Activated T-cell treated with anti-CD3 and anti-CD28 coated beads, Interleukin-2, amount 50 U/mL, for 1 hour (primary cell): ENCODE measurements at places on chromosomes 16 and 17.

GRCh38 chr17:34377078-34377823 lies 14.2 kb upstream of the CCL1 start:
- no peak for DNase-seq

GRCh38 chr17:5892921-5893675 lies 177.1 kb upstream of the WSCD1 start:
- no peak for DNase-seq

- no peak for DNase-seq
These were observed 1.6 kb upstream of the HBQ1 start for GRCh38 chr16:178668-179015.

DNA sequence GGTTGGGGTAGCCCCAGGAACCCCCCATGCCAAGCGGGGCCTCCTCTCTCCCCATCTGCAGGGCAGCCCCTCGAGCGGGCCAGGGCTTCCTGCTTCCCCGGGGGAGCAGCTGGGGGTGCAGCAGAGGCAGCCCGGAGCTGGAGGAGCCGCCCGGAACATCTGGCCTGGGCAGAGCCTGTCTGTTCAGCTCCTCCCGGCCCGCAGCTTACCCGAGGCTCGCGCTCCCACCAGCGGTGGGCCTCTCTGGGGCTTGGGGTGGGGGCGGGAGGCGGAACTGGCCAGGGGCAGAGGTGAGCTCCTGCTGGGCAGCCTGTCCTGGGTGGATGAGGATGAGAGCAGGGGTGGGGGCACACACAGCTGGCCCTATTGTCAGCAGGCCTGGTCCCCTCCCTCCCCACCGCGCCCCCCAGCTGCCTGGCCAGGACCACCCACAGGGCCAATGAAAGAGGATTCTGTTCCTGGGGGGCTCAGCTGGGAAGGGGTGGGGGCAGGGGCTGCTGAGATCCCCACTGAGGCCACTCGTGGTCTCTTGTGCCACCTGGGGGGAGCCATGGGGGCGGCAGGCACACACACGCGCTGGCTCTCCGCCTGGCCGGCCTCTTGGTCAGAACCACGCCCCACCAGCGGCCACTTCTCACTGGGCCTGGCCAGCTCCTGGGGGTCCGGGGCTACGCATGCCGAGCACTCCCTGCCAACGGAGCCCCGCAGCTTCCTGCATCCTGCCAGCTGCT lies 34.7 kb downstream of the BAHCC1 start:
- DNase-seq = no peak

- DNase-seq = no peak
These were observed 16.8 kb downstream of the NQO1 start for GRCh38 chr16:69709456-69710084.

GRCh38 chr16:89121691-89122321 lies 28.2 kb downstream of the ACSF3 start:
- DNase-seq = no peak

- DNase-seq = no peak
These were observed 5.1 kb downstream of the KRT13 start for GRCh38 chr17:41500131-41500911.

DNA sequence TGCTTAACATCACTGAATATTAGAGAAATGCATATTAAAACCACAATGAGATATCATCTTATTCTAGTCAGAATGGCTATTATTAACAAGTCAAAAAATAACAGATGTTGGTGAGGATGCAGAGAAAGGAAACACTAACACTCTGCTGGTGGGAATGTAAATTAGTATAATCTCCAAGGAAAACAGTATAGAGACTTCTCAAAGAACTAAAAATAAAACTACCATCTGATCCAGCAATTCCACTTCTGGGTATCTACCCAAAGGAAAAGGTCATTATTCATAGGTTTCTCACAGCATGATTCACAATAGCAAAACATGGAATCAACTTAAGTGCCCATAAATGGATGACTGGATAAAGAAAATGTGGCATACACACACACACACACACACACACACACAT lies 166.4 kb downstream of the CEP112 start:
- DNase-seq = no peak

DNA sequence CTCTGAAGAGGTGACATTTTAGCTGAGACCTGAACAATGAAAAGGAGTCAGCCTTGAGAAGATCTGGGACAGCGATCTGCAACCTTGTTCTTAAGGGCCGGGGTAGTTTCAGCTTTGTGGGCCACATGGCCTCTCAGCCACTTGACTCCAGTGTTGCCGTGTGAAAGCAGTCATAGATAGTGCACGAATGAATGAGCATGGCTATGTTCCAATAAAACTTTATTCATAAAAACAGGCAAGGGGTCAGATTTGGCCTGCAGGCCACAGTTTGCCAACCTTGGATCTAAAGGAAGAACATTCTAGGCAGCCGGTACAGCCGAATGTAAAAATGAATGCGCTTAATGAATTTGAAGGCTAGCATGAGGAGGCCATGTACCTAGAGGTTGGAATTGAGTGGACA lies 83.5 kb downstream of the ABCC6 start:
- DNase-seq = no peak

- DNase-seq = no peak
These were observed 14.3 kb downstream of the SNX29 start for GRCh38 chr16:11990702-11991390.

- no peak for DNase-seq
These were observed 116.4 kb upstream of the RCVRN start for GRCh38 chr17:10021272-10021984.

DNA sequence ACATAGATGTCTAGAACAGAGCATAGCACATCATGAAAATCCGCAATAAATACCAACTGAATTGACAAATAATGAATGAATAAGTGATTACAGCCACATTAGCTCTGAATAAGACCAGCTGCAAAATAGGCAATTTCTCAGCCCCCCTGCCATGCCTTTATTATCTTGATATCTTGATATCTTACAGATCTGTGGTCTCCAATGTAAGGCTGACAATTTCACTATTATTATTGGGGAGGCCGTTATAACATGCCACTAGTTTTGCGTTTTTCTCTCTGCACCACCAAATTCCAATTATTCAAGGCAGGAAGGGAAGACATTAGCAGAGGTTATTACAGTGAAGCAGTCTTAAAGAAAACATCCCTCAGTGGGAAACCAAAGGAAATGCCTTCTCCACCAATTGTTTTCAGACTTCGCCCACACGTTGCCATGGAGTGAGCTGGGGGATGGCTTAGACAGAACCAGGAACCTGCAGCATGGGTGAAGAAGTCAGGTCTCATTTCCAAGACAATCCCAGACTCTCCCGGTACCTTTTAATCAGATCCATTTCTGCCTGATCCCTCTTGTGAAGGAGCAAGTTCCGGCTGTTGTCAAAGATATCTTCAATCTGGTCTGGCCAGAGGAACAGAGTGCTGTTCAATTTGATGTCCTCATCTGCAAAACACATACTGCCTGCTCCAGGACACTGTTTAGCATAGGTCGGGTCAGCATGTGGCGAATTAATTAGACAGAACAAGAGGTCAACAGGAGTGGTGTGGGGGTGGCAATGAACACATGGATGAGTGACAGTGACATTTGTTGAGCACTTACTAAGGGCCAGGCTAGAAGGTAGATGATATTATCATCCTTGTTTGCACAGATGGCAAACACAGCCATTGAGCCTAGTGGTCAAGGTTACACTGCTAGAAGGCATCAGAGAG lies 46.4 kb downstream of the DNAH3 start:
- DNase-seq = no peak

DNA sequence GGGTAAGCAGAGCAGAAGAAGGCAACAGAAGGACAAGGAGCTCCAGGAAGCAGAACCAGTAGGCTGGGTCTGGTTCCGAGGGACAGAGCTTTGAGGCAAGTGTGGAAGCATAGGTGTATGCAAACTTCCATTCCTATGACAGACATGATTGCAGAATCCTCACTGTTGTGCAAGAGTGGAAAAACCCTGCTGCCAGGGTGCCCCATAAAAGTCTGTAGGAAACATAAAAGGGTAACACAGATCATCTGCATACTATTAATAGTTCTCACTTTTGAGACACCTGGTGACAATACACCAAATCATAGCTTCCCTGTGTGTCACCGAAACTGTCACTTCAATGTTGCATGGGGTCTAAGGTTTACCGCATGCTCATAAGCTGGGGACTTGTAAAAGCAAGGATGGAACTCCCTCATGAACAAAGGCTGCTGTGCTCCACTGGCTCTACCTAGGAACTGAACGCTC lies 39.7 kb downstream of the ARHGAP17 start:
- no peak for DNase-seq

- DNase-seq = no peak
These were observed 126.9 kb downstream of the KIF2B start for GRCh38 chr17:53949473-53950090.

- DNase-seq = no peak
These were observed 68.8 kb downstream of the ABR start for GRCh38 chr17:1110862-1111598.

GRCh38 chr16:13186813-13187212 lies 285.4 kb downstream of the SHISA9 start:
- DNase-seq = no peak

DNA sequence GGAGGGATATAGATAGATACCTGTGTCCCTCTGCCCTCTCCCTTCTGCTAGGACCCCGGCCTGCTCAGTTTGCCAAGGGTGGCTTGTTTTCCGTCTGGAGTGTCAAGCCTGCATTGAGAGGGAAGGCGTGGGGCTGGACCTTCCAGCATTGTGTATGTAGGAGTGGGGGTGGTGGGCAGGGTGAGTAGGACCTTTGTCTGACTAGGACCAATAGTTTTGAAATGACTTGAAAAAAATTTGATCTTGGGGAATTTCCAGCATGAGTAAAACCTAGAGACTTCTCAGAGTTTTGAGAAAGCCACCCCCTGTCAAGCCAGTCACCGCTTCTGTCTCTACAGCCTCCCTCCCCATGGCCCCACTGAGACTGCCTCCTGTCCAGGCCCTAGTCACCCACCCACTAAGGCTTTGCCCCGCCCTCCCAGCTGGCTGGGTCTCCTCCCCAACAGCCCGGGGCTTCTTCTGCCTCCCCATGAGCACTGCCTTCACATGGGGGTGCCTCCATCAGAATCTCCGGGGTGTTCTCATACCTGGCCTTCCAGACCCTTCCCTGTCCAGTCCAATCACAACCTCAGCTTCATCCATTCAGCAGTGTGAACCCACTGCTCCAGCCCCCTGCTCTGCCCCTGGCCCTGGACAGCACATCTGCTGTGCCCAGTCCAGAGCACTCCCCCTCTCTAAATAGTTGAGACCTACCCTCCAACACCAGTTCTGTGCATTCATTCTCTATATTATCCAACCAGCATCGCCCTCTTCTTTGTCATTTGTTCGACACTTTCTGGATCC lies 207.0 kb downstream of the MSI2 start:
- DNase-seq = no peak

DNA sequence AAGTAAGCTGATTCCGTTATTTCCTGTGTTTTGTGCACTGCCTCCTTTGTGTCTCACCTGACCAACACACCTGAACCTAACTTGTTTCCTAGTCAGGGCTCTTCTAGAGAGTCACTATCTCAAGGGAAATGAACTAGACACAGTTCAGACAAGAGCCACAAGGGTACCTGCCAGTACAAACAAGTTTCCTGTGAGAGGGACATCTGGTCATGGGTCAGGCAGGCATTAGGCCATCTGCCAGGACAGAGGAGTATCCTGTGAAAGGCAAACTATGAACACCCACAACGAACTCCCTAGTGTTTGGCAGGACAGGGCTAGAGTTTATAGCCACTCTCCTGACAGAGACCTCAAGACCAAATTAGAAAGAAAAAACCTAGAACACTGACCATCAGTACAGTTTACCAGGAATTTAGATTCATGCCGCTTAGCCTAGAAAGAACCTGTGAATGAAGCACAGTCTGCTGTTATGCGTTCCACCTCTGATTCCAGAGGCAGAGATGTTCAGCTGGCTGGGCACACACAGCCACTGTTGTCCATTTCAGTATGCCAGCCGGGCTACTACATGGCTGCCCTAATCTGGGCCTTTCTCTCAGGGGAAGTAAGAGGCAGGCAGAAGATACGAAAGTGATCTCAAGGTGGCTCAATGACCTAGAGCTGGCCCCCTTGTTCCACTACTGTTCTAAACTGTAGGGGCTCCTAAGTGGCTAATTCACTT lies 20.7 kb upstream of the GLG1 start:
- no peak for DNase-seq
